ENCODE measurements at places on chromosomes 2 and 18.

DNA sequence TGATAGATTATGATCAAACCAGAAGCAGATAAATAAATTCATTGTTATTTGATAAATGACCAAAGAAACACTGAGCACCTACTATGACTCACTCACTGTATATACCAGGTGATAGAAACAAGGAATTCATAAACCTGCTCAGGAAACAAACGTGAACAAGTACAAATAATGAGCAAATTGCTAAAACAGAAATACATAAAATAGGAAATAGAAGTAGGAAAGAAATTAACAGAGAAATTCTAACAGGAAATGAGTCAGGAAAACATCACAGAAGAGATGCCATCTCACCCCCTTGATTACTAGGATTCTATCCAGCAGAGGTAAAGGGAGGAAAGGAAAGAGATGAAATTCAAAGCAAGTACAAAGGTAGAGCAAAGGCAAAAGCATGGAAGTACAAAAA, 31.3 kb downstream of the EXOC6B start:
- no peaks in the 10 kb centered on the region for H3K27me3 ChIP-seq
- no peaks in the 10 kb centered on the region for H3K4me1 ChIP-seq
- no peak overlapping the region for H3K27ac ChIP-seq
- no peak for DNase-seq
- H3K4me3 ChIP-seq: no peak overlapping the region
- no peaks in the 10 kb centered on the region for H3K36me3 ChIP-seq

- H3K4me3 ChIP-seq: peak overlapping the region; percentile 76
- H3K36me3 ChIP-seq: no peaks in the 10 kb centered on the region
- DNase-seq: no peak
- H3K4me1 ChIP-seq: no peaks in the 10 kb centered on the region
- H3K27me3 ChIP-seq: no peaks in the 10 kb centered on the region
- no peak overlapping the region for H3K27ac ChIP-seq
Observed at GRCh38 chr2:190344276-190344827, 963 bp downstream of the INPP1 start.

- no peak overlapping the region for H3K4me3 ChIP-seq
- H3K27ac ChIP-seq: no peak overlapping the region
- H3K36me3 ChIP-seq: no peaks in the 10 kb centered on the region
Observed at GRCh38 chr2:227368574-227368973, 10.5 kb downstream of the TM4SF20 start.

DNA sequence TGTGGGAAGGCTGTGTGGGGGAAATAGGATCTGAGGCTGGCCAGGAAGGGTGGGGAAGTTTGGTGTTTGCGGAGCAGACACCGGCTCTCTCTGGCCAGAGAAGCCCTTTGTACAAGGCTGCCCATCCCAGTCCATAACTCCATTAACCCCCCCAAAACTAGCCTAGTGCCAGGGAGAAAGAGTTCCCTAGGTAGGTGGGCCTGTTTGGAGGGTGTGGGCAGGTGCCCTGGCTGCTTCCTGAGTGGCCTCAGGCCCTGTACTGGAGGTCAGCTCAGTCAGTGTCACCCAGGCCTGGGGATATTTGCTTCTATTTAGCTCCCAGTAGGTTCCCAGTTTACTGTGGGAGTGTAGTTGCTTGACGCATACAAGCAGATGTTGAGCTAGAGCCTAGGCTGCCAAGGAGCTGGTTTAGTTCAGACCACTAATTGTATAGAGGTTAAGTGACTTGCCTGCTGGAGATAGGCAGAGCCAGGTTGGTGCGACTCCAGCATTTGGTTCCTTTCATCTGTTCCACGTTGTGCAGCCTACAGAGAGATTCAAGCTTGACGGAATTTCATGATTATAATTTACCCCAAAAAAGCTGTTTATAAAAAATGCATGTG, 2.9 kb upstream of the GREB1 start:
- no peak for DNase-seq
- H3K36me3 ChIP-seq: no peaks in the 10 kb centered on the region
- H3K27me3 ChIP-seq: peaks cover 1% of the 10 kb centered on the region
- no peaks in the 10 kb centered on the region for H3K4me1 ChIP-seq
- no peak overlapping the region for H3K4me3 ChIP-seq

DNA sequence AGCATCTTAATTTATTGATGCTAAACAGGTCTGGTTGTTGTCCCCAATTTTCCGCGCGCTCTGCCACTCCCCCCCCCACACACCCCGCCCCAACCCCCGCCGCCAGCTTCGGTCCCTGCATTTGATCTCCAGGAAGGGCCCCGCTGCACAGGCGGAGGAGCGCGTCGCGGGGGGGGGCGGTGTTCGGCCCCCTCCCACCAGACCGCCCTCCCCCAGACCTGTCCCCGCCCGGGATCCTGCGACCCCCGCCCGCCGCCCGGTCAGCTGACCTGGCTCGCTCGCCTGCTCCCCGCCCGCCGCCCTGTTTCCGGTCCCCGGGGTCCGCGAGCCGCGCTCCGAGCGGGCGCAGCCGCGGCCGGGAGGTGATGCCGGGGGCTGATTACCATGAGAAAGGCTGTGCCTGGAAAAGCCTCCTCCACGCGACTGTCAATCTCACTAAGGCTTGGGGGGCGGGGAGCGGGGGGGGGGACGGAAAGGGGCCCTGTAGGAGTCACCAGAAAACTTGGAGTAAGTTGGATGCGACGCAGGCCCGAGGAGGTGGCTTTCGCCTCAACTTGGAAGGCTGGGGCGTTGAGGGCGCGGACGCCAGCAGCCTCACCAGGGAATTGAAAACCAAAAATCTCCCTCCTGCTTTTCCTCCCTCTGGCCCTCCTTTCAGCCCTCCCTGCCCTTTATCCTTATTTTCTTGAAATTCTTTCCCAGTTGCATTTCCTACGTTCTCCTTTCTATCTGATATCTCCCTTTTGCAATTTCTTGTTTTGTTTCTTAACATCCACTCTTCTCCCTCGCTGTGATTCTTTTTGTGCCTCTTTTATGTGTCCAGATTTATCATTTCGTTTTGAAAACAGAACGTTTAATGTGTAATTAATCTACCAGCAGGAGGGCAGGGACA, 4.4 kb upstream of the ZEB2 start:
- H3K36me3 ChIP-seq: no peaks in the 10 kb centered on the region
- DNase-seq: no peak
- H3K4me1 ChIP-seq: peaks cover 9% of the 10 kb centered on the region
- H3K27ac ChIP-seq: no peak overlapping the region

GRCh38 chr2:45289997-45290709, 280.9 kb upstream of the SIX2 start:
- no peaks in the 10 kb centered on the region for H3K36me3 ChIP-seq
- H3K27ac ChIP-seq: no peak overlapping the region
- DNase-seq: no peak
- H3K27me3 ChIP-seq: no peaks in the 10 kb centered on the region
- H3K4me3 ChIP-seq: no peak overlapping the region

Data from T-cell (primary cell).